ENCODE measurements at places on chromosomes 5 and 9. TPM values are rescaled to one million over a fixed set of nuclear protein-coding genes. Genes with fewer than 3 reads are reported as not detected.

The AGXT2 gene
- total RNA-seq, result not detected

The ELAVL2 gene
- total RNA-seq, result 16.8 TPM

The AHRR gene
- total RNA-seq, result 2.2 TPM

The DOK3 gene
- 15.9 TPM for total RNA-seq

The FBN2 gene
- total RNA-seq, result 8.1 TPM

The PCDHA9 gene
- 0.46 TPM for total RNA-seq

DNA sequence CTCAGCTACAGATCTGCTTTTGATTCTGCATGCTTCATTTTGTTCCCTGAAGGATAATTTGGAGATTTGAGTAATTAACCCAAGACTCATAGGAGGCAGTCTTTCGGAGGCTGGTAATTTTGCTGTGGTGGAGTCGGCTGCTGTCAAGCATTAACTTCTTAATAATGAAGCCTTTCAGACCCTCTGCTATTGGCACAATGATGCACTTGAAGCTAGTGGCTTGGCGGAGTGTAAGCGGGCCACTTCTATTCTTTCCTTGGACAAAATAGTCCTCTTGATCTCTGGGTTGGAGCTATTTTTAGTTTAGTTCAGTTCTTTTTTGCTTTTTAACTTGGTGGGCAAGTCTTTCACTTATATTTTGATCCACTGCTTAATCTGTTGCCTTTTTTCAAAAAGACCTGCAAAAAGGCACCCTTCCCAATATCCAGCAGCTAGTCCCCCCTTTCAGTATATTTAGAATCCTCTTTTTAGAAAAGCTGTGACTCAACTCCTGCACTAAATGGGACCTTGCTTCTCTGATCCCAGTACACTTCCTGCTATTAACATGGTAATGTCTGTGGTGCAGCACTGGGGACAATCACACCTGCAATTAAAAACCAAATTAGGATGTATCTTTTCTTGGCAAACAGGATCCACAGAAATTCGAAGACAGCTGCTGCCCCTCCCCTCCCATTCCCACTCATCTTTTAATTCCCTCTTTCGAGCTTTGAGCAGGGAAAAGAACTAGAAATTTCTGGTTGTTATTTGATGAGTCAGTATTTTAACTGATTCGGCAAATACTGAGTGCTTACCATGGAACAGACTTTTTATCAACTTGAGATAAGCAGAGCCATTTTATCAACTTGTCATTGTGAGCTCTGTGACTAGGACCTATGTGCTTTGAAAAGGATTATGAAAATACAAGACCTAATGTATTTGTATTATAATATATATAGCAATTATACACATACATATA, 169.4 kb upstream of the ANKRD55 start:
- no peak for DNase-seq

GRCh38 chr5:118616281-118616680, 372.1 kb downstream of the DTWD2 start:
- DNase-seq, result no peak

- no peak for DNase-seq
Measured at GRCh38 chr9:120885958-120886357, 9.0 kb upstream of the PHF19 start.

DNA sequence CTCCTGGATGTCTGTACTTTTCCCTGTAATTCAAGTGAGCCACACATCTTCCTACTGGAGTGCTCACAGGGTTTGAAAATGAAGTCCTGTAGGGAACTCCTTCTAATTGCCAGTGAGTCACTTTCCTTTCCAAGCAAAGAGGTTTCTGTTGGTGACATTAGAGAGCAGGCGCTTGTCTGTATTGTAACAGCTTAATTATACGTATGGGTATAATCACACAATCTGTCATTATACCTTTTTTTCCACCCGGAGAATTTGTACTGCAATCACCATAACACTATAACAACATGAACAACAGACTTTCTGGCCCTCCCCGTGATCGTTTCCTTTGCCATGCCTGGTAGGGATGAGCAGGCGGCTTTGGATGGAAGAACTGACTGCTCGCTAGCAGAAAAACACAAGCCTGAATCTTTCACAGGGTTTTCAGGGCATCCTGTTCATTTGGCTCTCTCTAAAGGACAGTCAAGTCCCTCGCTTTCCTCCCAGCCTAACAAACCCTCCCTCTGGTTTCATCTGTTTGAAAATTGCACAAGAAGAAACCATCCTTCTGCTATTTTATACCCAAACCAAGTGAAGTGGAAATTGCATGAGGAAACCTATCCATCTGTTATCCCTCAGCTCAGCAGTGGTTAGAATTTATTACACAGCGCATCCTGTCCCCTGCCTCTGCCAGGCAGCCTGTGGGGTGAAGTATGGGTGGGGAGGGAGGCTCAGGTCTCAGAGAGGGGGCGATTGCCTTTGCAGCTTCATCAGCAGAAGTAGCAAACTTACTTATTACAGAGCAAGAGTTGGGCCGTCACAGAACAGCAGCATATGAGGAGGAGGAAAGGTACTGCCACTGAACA, 307.0 kb upstream of the TLE4 start:
- no peak for DNase-seq

- no peak for DNase-seq
Measured at GRCh38 chr9:12790001-12790400, 15.2 kb downstream of the LURAP1L start.

Data from H9 (cell line).